Lung microvascular endothelial cell (primary cell): ENCODE measurements at places on chromosomes 11 and 22. TPM values are rescaled to one million over a fixed set of nuclear protein-coding genes. Genes with fewer than 3 reads are reported as not detected.

DNA sequence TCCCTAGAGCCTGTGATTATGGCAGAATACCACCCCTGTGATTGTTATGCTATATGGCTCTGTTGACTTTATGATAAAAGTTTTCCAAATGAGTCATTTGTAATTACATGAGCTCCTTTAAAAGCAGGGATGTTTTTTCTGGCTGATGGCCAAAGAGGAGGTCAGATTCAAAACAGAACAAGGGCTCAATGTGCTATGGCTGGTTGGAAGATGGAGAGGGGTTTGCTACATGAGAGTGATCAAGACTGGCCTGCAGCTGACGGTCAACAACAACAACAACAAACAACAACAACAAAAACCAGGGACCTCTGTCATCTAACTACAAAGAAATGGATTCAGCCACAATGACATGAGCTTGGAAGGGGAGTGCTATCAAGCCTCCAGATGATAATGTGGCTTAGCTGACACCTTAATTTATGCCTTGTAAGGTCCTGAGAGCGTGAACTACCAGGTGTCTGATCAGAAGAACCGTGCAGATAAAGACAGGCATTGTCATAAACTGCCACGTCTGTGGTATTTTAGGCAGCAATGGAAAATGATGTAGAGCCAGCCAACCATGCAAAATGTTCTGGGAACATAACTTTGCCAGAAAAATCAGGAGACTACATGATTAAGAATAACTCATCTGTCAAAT is 47.2 kb downstream of the PIWIL3 start:
- DNase-seq: peak; percentile 91

- DNase-seq: no peak
Observed at GRCh38 chr11:107102692-107103477, 84.6 kb upstream of the GUCY1A2 start.

BRSK2 gene
- 0.22 and 0.40 TPM in 2 replicates for total RNA-seq

WT1 gene
- total RNA-seq: under 0.01 TPM in 1 of 2 replicates, not detected in the other
